ENCODE measurements at places on chromosomes 5 and 9.

DNA sequence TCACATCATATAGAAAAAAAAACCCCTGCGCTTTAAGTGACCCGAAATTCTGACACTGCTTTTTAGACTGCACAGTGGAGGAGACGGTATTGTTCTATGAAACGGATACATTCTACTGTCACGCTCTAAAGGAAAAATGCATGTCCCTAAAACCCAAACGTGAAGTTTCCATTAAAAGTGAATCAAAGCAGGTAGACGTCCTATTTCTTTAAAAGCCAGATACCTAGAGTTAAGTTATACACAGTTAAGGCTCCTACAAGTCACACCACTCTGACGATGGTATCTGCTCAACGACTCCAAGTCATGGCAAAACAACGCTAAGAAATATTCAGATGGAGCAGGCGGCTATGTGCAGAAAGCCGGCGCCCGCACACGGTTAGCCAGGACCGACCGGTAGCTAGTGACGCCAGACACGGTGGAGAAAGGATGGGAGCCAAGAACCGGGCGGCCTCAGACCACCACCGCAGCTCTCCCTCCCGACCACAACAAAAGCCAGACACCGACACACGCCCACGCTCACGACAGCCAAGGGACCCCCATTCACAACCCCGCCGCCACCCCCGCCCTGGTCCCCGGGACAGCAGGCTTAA lies 734 bp downstream of the SKP1 start:
- H3K27ac ChIP-seq = peak overlapping the region; percentile 94
- peaks cover 24% of the 10 kb centered on the region for H3K36me3 ChIP-seq
- H3K4me3 ChIP-seq = peak overlapping the region; percentile 82
- DNase-seq = no peak

DNA sequence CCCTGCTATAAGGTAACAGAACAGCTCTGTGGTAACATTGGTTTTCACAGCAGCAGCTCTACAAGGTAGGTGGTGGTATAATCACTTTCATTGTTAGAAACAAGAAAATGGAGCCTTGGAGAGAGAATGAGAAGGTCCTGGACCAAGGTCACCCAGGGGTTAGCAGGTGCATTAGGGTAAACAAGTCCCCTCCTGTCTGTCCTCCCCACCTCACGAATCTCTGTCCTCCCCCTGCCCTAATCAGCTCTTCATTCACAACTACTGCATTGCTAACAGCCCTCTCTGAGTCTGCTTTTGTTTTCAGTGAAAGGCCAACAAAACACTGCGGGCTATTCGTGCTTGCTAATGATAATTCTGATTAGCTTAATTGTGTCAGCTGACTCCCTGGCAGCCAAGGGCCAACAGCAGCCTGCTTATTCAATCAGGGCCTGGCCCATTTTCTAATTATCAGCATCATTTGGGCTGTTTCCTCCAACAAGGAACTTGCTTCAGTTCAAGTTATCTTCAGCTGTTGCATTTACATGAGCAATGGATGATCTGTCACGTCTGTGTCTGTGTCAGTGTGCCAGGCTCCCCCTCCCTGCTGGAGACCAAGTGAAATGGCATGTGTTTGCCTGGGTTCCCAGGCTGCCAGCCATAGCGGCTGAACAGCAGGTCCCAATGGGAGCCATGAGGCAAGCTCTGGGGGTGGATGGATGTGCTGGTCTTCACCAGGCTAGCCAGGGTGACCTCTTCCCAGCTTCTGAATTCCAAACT lies 56.7 kb upstream of the EQTN start:
- DNase-seq = peak; percentile 7
- peaks cover 14% of the 10 kb centered on the region for H3K4me1 ChIP-seq
- peaks cover 2% of the 10 kb centered on the region for H3K36me3 ChIP-seq
- H3K27ac ChIP-seq = no peak overlapping the region
- H3K27me3 ChIP-seq = no peaks in the 10 kb centered on the region
- no peak overlapping the region for H3K4me3 ChIP-seq

GRCh38 chr5:139110526-139111168 lies 87.5 kb downstream of the SIL1 start:
- no peaks in the 10 kb centered on the region for H3K4me1 ChIP-seq
- no peaks in the 10 kb centered on the region for H3K27me3 ChIP-seq
- peaks cover 4% of the 10 kb centered on the region for H3K36me3 ChIP-seq

- DNase-seq = no peak
- H3K36me3 ChIP-seq = no peaks in the 10 kb centered on the region
- H3K27me3 ChIP-seq = no peaks in the 10 kb centered on the region
These were observed 411.2 kb upstream of the SLC30A5 start for GRCh38 chr5:68682400-68683160.

- no peaks in the 10 kb centered on the region for H3K4me1 ChIP-seq
- no peaks in the 10 kb centered on the region for H3K36me3 ChIP-seq
- DNase-seq = no peak
- H3K27me3 ChIP-seq = peaks cover under 1% of the 10 kb centered on the region
- no peak overlapping the region for H3K27ac ChIP-seq
These were observed 67.5 kb downstream of the HTR4 start for GRCh38 chr5:148586796-148587195.

GRCh38 chr5:84255315-84255714 lies 129.4 kb downstream of the EDIL3 start:
- no peak for DNase-seq
- no peaks in the 10 kb centered on the region for H3K27me3 ChIP-seq
- no peaks in the 10 kb centered on the region for H3K4me1 ChIP-seq
- H3K4me3 ChIP-seq = no peak overlapping the region
- H3K36me3 ChIP-seq = no peaks in the 10 kb centered on the region

DNA sequence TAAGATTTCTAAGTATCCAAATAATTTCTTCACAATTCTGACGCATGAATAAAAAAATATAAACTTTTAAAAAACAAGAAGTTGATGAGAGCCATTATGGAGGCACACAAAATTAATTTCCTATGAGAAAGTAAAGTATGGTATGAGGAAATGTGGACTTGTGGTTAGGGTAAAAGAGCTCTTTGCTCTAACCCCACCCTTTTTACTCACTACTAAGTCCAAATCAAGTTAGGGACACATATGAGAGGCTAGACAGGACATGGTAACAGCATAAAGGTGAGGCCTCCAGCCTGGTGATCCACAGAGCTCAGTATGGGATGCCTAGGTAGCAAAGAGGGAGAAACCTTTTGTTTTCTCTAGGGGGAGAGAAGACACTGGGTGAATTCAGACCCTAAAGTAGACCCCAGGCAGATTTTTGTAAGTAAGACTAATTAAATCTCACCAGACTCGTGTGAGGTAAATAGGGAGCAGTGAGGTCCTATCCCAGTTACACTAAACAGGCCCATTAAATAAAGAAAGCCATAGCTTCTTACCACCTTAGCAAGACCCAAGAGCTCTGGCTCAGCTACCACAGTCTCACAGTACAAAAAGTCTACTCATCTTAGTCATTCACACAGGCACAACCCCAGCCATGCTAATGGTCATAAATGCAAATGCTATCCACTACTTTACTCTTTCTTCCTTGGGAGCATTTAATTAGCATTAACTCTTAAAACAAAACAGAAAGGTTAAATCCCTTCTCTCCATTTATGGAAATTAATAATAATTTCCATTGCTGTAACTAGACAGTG lies 42.6 kb downstream of the MLLT3 start:
- peaks cover 55% of the 10 kb centered on the region for H3K36me3 ChIP-seq
- H3K4me1 ChIP-seq = peaks cover 62% of the 10 kb centered on the region
- peak overlapping the region; percentile 7 for H3K27ac ChIP-seq
- no peaks in the 10 kb centered on the region for H3K27me3 ChIP-seq
- H3K4me3 ChIP-seq = no peak overlapping the region

GRCh38 chr9:70427161-70427945 lies 12.9 kb upstream of the KLF9 start:
- H3K36me3 ChIP-seq = no peaks in the 10 kb centered on the region
- DNase-seq = no peak
- no peaks in the 10 kb centered on the region for H3K27me3 ChIP-seq

- no peaks in the 10 kb centered on the region for H3K36me3 ChIP-seq
- no peak overlapping the region for H3K4me3 ChIP-seq
- H3K27ac ChIP-seq = no peak overlapping the region
- no peak for DNase-seq
- H3K4me1 ChIP-seq = no peaks in the 10 kb centered on the region
- no peaks in the 10 kb centered on the region for H3K27me3 ChIP-seq
These were observed 199.4 kb upstream of the ST8SIA4 start for GRCh38 chr5:101102506-101102905.

DNA sequence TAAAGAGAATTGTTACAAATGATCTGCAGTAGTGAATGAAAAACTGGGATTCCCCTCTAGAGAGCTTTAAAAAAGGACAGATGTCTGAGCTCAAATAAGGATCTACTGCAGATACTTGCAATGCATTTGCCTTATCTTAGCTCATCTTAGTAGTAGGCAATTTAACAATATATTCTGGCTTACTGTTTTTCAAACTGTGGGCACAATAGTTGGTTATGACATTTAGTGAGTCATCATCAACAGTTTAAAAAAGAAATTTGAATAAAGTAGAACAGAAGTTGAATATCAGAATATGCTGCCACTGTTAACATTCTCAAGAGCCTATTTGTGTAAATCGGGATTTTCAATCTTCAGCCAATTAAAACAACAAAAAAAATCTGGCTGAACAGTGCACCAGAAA lies 6.7 kb upstream of the CAST start:
- no peak overlapping the region for H3K4me3 ChIP-seq
- H3K4me1 ChIP-seq = peaks cover 22% of the 10 kb centered on the region
- DNase-seq = no peak
- no peak overlapping the region for H3K27ac ChIP-seq

- no peaks in the 10 kb centered on the region for H3K36me3 ChIP-seq
- no peak overlapping the region for H3K27ac ChIP-seq
- H3K27me3 ChIP-seq = peaks cover 12% of the 10 kb centered on the region
- no peak for DNase-seq
These were observed 89.3 kb upstream of the SV2C start for GRCh38 chr5:75993643-75994520.

DNA sequence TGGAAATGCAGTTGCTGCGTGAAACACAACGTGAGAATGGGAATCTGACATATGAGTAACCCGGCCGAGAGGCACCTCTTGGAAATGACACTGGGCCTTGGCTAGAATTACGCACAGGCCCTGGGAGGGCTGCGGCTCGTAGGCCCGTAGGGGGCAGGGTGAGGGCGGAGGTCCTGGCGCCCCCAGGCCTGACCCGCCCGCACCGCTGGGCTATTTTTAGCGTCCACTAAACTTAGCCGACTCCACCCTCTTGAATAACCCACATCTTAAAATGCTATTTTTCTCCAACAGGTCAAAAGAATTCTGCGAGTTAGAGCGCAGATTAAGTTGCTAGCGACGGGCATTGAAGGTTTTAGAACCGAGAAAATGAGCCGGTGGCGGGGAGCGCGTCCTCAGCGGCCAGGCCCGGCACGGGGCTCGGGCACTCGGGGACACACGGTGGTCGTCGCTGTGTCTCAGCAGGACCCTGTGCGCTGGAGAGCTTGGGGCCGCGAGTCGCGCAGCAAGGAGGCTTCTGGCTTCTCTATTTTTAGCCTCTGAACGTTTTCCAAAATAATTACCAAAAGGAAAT lies 168.5 kb downstream of the AUH start:
- H3K4me1 ChIP-seq = peaks cover 63% of the 10 kb centered on the region
- peak; percentile 92 for DNase-seq
- peak overlapping the region; percentile 91 for H3K27ac ChIP-seq
- H3K36me3 ChIP-seq = peaks cover 27% of the 10 kb centered on the region

DNA sequence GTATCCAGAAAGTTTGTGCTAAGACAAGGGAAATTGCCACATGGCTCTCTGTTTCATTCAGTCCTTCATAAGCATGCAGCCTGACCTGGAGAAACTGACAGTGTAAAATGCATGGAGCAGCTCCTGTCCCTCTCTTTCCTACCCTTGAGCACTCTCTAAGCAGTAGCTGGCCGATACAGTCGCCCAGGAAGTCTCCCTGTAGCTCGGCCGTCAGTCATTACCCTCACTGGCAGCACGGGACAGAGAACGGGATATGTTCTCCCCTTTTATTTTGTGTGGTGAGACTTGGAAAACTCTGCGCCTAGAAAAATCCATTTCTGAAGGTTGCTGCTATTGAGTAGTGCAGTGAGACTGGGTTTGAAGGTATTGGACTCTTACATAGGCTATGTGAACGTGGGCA lies 56.8 kb upstream of the KCNMB1 start:
- no peak overlapping the region for H3K4me3 ChIP-seq
- H3K27ac ChIP-seq = no peak overlapping the region
- H3K27me3 ChIP-seq = no peaks in the 10 kb centered on the region
- no peaks in the 10 kb centered on the region for H3K36me3 ChIP-seq

DNA sequence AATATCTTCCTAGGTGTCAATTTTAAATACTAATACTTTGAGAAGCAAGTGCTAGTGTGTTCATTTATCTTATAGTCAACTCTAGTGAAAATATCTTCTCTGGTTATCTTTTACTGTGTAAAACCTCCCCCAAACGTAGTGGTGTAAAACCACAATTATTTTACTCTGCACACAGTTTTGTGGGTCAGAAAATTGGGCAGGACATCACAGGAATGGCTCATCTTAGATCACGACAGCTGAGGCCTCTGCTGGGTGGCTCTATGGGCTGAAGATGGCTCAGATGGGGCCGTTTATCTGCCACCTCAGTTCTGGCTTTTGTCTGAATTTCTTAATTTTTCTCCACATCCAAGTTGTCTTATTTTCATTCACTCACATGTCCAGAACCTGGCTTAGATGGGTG lies 457.2 kb upstream of the ACTBL2 start:
- no peaks in the 10 kb centered on the region for H3K27me3 ChIP-seq
- DNase-seq = no peak
- H3K36me3 ChIP-seq = no peaks in the 10 kb centered on the region
- no peaks in the 10 kb centered on the region for H3K4me1 ChIP-seq
- no peak overlapping the region for H3K4me3 ChIP-seq

- peaks cover 1% of the 10 kb centered on the region for H3K36me3 ChIP-seq
- H3K4me1 ChIP-seq = peaks cover 7% of the 10 kb centered on the region
- no peaks in the 10 kb centered on the region for H3K27me3 ChIP-seq
- no peak overlapping the region for H3K27ac ChIP-seq
These were observed 73.3 kb downstream of the FER start for GRCh38 chr5:108820983-108821382.

DNA sequence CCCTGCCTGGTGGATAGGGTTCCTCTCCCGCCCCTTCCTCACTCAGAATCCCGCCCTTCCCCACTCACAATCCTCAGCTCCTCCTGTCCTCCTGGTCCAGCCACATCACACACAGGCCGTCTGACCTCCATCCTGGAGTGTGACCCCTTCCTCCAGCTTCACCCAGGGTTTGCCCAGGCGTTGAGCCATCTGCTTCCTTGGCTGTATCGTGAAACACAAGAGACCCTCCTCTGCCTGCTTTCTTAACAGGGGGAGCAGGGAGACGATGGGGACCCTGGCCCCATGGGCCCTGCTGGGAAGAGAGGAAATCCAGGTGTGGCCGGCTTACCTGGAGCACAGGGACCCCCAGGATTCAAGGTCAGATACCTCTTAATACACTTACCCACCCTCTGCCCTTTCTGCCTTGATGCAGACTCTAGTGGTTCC lies 32.3 kb upstream of the ORM1 start:
- H3K27me3 ChIP-seq = peaks cover 2% of the 10 kb centered on the region
- H3K27ac ChIP-seq = no peak overlapping the region
- no peak overlapping the region for H3K4me3 ChIP-seq
- peaks cover 4% of the 10 kb centered on the region for H3K36me3 ChIP-seq
- no peak for DNase-seq

All from activated CD8-positive, alpha-beta T cell treated with anti-CD3 and anti-CD28 coated beads for 36 hours (primary cell).